Esophagus mucosa (tissue), 1 donor: ENCODE measurements at places on chromosomes 13 and 19.

DNA sequence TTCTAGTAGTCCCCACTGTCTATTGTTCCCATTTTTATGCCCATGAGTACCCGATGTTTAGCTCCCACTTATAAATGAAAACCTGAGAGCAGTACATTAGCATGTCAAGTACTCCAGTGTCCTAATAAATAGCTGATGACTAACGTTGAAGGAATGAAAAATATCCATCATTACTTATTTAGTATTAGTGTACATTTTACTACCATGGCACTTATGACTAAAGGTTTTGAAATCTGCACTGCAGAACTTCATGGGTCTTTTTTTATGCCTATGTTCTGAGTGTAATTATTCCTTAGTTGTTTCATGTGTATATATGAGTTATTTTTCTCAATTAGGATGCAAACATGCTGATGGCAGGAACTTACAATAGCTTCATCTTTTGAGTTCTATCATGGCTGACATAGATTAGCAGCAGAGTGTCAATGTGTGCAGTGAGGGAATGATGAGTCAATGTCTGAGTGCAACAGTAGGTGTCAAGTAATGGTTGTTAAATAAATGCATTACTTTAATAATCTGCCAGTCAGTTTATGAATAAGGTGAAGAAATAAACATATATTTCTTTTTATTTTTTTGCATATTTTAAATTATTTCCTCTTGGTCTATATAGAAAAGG is 188.4 kb downstream of the ITGBL1 start:
- ATAC-seq: no peak

DNA sequence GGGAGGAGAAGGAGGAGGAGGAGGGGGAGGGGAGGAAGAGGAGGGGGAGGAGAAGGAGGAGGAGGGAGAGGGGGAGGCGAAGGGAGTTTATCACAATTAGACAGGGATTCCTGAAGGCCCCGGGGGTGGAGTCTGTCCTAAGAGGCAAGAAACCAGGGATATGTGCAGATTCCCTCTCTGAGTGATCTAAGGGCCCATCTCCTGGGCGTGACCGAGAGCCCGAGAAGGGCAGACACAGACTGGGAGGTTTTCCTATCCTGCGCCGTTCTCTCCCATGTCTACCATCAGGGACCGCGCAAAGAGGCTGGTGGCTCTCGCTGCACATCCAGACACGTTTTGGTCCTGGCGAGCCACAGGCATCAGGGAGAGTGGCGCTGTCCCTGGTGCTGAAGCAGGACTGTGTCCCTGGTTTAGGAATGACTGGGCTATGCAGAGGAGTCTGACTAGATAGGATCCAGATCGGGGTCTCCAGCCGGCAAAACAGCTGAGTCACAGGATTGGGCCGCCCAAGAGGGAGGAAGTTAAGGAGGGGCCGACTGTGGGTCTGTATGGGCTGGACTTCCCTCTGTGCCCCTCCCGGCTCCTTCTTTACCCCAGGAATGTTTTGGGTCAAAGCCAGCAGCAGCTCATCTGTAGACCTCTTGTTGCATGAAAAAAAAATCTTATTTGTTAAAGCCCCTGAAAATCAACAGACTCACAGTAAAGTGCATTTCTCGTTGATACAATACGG is 17.9 kb upstream of the ZNF175 start:
- ATAC-seq: peak; percentile 35

- no peak for ATAC-seq
Measured at GRCh38 chr13:45592758-45593157, 22.8 kb downstream of the ERICH6B start.

DNA sequence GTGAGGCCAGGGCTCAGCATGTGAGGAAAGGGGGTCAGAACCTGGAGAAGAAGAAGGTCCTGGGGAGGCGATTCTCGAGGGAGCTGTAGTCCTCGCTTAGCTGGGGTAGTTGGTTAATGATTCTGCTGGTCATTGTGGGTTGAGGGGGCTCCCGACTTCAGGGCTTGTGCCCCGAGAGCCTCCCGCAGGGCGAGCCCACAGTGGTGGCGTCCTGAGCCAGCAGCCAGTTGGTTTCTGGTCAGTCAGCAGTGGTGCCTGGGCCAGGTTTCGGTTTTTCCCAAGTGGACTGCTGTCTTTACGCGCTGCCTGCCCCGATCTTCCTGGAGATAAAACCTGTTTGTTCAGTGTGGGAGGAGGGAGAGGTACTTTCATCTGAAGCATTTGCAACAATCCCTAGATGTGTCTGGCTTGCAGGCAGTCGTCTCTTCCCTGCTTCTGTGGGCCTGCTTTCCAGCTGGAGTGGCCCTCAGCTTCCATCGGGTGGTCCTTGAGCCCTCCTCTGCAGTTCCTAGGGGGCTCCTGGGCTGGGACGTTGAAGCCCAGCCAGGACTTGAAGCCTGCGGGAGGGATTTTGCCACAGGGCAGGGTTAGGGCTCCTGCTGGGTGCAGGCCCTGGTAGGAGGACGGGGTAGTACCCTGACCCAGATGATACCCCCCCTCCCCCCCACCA is 3.2 kb downstream of the PTBP1 start:
- peak; percentile 1 for ATAC-seq

- no peak for ATAC-seq
Measured at GRCh38 chr19:49425178-49425577, at the start of gene GFY. TSS of gene GFY (plus strand) at chr19:49425388. CDS start at chr19:49426431, 1,043 bp downstream.

DNA sequence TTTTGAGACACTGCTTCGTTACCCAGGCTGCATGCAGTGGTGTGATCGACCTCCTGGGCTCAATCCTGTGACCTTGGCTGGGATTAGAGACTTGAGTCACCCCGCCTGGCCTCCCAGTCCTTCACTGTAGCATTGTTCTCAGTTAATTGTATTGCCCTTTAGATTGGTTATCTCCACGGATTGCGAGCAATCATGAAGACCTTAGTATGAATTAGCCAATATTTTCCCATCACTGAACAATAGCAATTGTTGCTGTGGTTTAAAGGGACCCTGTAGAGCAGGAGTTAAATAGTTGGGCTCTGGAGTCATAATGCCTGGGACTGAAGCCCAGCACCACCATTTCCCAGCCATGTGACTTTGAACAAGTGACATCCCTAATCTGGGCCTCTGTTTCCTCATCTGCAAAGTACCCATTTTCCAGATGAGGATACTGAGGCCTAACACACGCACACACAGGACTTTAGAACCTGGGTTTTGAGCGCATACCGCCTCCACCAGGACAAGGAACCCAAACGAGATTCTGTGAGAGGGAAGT is 8.4 kb downstream of the PPP1R14A start:
- no peak for ATAC-seq

DNA sequence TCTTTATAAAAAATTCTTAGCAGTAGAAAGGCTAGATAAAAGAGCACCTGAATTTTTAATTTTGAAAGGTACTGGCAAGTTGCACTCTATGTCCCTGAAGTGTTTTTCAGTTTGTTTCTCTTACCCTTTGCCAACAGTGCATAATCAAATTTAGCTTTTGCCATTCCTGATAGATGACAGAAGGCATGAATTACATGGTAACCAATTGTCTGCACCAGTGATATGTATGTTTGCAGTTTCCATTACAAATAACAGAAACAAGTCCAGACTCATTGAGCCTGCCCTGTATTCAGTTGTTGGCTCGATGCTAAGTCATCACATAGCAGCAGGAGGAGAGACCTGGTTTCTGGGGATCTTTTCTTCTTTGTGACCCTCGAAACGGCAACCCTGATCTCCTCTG is 309.8 kb downstream of the DNAJC15 start:
- no peak for ATAC-seq

GRCh38 chr19:43818500-43818899 is 8.6 kb upstream of the ZNF283 start:
- peak; percentile 97 for ATAC-seq

DNA sequence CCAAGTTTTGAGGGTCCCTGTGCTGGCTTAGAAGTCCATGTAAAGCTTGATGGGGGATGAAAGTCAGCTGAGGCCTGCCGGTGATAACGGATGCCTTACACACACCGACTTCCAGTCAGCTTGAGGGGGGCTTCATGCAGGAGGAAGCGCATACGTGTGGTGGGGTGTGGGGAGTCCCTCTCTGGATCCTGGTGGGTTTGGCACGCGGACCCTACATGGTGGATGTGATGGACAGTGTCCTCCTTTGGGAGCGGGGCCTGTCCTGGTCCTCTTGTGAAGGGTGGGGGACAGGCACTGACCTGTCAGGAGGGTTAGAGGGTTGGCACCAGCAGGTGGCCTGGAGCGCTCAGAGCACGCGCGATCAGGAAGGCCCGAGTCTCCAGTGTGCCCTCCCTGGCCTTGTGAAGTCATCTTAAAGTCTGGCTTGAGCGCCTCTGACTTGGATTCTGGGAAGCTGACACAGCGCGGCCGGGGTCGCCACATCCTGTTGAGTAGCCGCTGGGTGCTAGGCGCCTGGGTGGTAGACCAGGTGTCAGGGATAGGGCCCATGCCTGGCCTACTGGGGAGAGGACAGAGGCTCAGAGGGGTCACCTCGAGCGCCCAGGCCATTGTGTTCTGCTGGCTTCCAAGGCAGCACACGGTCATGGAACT is 2.9 kb downstream of the DAZAP1 start:
- no peak for ATAC-seq

DNA sequence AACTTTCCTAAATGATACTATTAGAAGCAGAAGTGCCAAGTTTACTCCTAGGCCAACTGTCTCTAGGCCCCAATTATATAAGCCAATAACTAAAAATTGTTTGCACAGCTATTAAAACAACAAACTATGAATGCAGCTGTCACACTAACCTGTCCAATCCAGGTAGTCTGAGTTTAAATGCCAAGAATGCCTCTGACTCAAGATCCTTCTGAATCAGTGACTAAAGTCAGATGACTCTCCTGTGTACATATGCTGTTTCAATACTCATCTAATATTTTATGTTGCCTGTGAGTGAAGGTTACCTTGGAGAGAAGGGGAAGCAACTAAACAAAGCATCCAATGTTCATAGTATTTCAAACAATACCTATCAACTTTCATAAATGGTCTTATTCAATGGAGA is 257.0 kb downstream of the ENOX1 start:
- no peak for ATAC-seq

DNA sequence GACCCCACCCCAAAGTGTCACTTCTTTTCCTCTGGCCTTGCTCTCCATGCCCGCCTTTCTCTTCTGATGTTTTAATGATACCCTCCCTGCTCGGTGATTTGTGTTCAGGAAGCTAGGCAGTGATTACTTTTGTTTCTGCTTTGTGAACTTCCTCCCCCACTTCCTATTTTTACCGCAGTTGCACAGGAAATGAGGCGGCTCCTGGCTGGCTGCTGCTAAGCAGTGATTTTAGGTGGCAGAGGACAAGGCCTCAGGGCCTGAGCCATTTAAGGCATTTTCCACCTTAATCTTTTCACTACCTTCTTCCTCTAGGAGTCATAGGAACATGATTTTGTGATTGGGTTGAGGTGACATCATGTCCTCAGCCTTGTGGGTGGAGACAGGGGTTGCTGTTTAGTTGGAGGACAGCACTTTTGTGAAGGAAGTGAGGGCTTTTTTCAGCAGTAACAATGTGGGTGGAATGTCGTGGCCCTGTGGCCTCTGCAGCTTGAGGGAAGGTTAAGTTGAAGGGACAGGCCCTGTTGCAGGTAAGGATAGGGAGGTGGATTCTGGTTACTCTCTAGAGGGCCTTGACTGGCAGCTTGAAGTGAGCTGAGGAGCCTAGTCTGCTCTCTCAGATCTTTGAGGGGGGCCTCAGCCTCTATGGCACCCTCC is 15.7 kb downstream of the GARRE1 start:
- ATAC-seq: peak; percentile 90

DNA sequence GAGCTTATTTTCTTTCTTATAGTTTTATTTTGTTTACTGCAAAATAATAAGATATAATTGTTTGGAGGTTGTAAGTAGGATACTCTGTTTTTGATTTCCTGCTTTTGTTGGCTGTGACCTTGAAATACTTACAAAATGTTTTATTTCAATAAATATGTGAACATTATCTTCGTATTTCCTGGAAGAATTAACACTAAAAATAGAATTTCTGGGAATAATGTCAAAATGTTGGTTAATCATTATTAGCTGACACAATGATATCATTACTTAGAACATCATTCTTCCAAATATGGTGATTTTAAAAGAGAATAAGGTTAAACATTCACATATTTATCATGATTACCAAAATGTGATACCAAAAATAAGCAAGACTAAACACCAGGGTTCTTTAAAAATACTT is 1148.6 kb upstream of the PRR20A start:
- ATAC-seq: no peak

GRCh38 chr19:35928507-35928906 is 7.7 kb upstream of the LRFN3 start:
- no peak for ATAC-seq

- no peak for ATAC-seq
Measured at GRCh38 chr13:73940098-73940497, 194.1 kb downstream of the KLF12 start.

DNA sequence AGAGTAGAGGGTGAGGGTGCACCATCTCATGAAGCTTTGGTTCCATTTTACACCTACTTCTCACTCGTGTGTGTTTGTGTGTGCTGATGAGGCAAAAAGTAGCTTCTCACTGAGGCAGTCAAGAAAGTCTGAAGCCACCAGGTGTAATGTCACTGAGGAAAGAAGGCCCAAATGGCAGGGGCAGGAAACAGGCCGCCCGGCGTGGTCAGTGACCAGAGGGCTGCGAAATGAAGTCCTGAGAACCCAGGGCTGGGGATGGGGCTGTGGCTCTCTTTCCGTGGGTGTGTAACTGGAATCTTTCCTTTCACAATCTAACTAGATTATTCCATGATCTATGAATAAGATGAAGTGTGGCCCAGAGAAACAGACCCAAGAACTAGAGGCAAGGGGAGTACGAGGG is 25.5 kb upstream of the TFDP1 start:
- no peak for ATAC-seq

DNA sequence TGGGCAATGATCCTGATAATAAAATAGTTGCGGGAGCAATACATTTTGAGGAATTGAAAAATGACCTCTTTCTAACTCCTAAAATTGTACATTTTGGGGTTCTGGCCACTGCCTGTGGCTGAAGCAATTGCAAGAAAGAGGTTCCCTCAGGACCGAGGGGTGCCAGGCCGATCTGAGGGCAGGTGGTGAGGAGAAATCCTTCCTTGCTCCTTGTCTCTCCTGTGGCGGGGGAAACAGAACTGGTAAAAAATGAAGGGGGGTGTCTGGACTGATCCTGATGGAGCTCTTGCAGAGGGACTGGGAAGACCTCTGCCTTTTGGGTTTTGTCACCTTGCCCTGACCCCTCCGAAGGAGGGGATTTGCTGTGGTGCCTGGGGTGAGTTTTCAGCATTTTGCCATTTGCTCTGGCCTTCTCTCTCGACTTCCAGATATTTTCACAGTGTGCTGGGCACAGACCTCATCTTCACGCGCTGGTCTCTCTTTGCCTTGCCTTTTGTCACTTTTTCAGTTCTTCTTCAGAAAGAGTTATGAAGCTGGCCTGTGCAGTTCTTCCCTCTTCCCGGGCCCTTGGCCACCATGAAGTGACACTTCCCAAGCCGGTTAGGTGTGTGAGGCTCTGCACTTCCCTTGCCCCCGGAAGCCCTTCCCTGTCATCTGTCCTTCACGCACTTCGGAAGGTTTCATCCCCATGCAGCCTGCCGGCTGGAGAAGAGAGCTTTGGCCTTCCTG is 22.2 kb downstream of the NFIX start:
- no peak for ATAC-seq

DNA sequence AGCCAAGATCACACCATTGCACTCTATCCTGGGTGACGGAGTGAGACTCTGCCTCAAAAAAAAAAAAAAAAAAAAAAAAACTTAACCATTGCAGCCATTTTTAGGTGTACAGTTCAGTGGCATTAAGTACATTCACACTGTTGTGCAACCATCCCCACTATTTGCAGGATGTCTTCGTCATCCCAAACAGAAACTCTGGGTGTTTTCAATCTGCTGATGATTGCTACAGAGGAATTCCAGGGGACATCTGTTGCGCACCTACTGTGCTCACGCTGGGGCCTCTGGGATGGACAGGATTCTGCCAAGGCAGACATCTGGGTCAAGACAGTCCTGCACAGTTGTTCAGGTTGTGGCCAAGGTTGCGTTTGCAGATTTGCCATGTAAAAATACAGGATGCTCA is 2.4 kb upstream of the APOC4 start:
- no peak for ATAC-seq
